ENCODE measurements at places on chromosomes 16 and 17.

GRCh38 chr17:58402047-58402446 lies 15.3 kb downstream of the RNF43 start:
- DNase-seq: no peak

- no peak for DNase-seq
Measured at GRCh38 chr16:88017587-88018101, 66.4 kb downstream of the BANP start.

- peak; percentile 76 for DNase-seq
Measured at GRCh38 chr16:19086322-19087199, 19.1 kb downstream of the COQ7 start.

DNA sequence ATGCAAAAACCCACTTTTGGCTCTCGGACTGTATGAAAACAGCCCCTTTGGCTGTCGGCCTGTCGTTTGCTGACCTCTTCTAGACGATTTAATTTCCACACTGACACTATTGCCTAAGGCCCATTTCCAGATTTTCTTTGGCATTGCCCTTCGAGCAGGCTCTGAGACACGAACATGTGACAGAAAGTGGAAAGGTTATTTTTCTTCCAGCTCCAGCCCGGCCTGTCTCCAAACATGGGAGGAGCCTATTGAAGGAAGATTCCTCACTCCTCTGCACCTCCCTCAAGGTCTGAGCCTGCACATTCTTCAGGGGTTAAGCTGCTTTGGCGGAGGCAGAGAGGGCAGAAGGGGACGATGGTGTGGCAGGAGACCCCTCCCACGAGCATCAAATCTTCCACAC lies 85.9 kb upstream of the FOXF1 start:
- no peak for DNase-seq

DNA sequence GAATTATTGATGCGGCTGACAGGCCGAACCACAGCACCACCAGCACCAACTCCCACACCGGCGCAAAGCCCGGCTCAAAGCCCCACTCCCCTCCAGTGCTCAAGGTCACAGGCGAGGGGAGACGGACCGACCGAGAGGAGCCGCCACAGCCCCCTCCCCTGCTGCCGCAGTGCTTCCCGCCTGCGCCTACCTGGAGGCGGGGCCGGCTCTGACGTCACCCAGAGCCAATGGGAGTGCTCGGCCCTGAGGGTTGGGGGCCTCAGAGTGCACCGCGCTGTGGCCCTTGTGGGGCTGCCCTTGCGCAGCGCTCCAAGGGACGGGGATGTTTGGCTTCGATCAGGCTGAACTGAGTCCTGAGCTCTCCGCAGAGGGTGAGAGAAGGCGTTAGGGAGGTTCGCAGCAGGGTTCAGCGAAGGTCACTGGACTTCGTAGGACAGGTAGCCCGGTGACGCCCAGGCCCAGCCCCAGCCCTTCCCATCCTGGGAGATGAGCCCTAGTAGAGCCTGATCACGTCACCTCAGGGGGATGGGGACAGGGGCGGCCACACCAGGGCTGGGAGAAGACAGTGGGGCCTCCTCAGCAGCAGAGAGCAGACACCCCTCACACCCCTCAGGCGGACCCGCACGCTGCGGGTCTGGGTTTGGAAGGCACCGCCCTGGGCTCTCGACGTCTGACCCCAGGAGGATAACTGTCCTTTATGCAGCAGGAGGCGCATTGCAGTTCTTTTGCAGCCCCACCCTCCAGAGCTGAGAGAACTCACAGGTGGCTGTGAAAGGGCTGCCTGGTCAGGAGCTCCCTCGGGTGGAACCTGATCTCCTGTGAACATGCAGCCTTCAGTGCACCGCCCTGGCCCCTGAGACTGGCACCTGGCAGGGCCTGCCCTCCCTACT lies 1.5 kb downstream of the NDRG4 start:
- DNase-seq: no peak

GRCh38 chr17:79401704-79402674 lies 208.9 kb downstream of the RBFOX3 start:
- DNase-seq: peak; percentile 13

DNA sequence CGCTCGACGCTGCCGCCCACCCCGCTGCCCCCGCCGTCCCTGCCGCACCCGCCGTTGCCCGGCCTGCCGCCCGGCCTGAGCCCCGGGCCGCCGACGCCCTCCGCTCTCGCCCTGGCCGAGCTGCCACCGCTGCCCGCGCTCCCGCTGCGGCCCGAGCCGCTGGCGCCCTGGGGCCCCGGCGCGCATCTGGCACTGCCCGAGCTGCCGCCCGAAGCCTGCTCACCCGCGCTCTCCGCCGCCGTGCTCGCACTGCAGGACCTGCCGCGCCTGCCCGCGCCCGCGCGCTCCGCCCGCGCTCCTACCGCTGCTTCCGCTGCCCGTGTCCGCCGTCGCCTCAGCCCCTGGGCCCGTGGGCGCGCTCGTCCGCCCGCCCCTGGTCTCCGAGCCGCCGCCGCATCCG lies 8.4 kb upstream of the CLDN9 start:
- DNase-seq: no peak

DNA sequence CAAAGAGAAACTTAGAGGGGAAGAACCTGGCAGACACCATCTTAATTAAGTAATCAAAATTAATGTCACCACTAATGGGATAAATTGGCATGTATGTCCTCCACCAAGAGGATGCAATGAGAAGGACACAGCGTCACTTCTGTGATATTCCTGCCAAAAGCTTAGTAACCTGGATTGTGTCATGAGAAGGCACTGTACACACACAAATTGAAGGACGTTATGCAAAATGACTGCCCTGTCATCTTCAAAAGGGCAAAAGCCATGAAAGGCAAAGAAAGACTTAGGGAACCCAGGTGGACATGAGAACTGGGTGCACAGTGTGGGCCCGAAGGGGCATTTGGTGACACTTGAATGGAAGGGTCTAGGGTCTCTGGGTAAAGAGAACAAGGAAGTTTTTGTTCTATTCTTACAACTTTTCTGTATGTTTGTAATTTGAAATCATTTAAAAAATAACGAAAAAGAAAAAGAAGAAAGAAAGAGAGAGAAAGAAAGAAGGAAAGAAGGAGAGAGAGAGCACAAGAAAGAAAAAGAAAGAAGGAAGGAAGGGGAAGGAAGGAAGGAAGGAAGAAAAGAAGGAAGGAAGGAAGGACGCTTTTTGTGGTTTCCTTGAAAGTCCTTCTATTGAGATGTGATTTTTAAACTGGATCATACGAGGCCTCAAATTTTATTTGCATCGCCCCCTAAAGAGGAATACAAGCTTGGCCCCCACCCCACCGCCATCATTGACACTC lies 4.0 kb upstream of the APOH start:
- DNase-seq: no peak

DNA sequence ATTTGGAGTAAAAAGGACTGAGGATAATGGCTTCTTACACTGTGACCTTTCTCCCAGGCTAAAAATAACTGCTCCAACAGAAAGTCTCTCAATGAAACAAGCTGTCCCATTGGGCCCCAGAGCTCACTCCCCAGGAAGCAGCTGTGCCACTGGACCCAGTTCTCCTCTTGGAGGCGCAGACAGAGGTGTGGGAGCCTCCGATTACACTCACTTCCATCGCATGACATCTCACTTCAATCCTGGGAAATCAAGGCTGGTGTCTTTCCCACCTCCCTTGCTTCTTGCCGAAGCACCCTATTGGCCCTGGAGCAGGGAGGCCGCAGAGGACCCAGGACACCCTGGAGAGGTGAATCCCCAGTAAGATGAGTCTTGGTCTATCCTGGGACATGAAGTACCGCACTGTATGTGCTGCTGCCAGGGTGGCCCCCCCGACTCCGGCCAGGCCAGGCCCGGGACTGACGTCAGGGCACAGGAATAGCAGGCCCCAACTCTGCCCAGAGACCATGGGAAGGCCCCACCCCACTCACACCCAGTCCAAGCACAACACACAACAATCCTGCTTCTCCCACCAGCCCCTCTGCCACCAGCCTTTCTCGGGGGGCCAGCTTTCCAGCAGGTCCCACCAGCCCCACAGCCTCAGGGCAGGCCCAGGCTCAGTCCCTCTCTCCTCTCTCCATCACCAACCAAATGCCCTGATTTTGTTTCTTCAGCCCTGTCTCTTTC lies 29.5 kb downstream of the SRL start:
- DNase-seq: no peak

- no peak for DNase-seq
Measured at GRCh38 chr16:47035436-47035835, 62.0 kb upstream of the DNAJA2 start.

Measured in NCI-H446 (cell line).